ENCODE measurements at places on chromosomes 6 and 20.

DNA sequence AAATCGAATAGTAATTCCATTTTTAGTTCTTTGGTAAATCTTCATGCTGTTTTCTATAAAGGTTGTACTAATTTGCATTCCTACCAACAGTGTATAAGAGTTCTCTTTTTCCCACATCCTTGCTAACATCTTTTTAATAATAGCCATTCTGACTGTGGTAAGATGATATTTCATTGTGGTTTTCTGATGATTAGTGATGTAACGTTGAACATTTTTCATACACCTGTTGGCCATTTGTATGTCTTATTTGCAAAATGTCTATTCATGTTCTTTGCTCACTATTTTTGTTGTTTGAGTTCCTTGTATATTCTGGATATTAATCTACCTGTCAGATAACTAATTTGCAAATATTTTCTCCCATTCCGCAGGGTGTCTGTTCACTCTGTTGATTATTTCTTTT lies 64.5 kb downstream of the LIN28B start:
- no peak for DNase-seq

GRCh38 chr6:99119109-99120031 lies 171.6 kb upstream of the FBXL4 start:
- peak; percentile 41 for DNase-seq

DNA sequence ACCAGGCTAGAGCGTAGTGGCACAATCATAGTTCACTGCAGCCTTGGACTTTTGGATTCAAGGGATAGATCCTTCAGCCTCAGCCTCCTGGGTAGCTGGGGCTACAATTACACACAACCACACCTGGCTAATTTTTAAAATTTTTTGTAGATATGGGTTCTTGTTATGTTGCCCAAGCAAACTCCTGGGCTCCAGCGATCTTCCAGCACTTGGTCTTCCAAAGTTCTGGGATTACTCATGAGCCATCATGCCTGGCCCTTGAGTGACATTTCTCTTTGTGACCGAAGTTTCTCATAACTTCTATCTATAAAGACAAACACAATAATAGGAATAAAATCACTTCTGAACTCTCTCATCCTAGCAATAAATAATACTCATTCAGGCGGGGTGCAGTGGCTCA lies 26.1 kb upstream of the GMPR start:
- DNase-seq, result no peak

- no peak for DNase-seq
These were observed 567.3 kb upstream of the BTBD3 start for GRCh38 chr20:11350126-11351005.

DNA sequence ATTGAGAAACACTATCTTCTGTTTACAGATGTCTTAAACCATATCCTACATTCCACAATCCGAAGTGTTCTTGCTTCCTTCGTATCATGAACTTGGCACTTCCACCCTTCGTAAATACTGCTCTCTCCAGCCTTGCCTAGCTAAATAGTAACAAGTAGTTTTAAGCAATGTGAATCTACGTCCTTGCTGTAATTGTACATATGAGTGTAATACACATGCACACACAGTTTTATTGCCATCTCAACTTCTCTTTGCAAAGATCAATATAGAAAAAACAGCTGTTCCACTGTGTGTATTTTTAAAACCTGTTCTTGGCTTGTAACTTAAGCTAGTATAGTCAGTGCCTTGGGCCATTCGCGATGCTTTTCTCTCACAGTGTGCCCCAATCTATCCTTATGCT lies 1524.7 kb downstream of the GRIK2 start:
- no peak for DNase-seq

DNA sequence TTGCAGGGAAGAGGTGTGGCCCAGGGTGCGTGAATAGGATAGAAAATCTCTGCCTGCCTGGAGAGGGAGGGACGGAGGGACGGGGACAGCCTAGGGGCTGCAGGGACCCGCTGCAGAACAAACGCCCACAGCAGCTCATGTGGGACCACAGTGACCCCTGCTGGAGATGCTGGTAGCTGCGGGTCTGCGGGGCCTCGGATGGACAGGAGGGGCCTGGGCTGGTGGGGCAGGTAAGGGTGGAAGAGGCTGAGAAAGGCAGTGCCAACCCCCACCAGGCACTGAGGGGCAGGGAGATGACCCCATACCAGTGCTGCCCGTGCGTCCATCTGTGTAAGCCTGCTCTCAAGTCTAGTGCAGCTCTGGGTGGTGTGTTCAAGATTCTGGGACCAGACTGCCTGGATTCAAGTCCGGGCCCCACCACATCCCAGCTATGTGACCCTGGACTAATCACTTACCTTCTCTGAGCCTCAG lies 39.4 kb downstream of the KIAA1755 start:
- peak; percentile 54 for DNase-seq

- no peak for DNase-seq
These were observed 293.7 kb upstream of the TCF21 start for GRCh38 chr6:133595111-133595761.

DNA sequence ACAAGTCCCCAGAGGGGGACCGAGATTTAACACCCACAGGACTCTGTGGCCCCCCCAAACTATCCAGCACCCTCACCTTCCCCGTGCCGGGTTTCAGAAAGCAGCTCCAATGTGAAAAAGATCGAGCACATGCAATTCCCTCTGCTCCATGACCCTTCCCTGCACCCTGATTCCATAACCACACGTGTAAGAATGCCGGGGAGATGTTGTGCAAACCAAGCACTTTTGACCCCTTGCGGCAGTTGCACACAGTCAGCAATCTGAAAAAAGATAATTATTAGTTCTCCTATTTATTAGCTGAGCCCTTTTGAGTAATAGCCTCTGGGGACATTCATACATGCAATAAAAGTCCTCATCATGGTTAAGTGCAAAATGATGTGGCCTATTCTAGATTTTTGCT lies 13.0 kb downstream of the FOXQ1 start:
- DNase-seq, result no peak

DNA sequence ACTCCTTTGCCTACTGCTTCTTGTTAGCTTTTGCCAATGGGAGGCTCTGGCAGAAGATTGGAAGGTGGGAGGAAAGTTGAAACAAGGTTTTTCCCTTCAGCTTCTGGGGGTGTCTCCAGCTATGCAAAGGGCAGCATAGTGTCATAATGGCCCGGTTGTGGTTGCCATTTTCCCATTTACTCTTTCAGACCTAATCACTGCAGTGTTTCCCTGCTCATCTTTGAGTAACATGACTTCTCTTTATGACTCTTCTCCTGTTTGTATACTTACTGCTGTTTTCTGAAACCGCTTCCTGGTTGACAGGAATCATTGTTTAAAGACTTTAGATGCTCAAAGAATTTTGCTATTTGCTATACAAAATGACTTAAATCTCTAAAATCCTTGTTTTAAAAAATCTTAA lies 19.9 kb downstream of the NRN1 start:
- DNase-seq, result no peak

DNA sequence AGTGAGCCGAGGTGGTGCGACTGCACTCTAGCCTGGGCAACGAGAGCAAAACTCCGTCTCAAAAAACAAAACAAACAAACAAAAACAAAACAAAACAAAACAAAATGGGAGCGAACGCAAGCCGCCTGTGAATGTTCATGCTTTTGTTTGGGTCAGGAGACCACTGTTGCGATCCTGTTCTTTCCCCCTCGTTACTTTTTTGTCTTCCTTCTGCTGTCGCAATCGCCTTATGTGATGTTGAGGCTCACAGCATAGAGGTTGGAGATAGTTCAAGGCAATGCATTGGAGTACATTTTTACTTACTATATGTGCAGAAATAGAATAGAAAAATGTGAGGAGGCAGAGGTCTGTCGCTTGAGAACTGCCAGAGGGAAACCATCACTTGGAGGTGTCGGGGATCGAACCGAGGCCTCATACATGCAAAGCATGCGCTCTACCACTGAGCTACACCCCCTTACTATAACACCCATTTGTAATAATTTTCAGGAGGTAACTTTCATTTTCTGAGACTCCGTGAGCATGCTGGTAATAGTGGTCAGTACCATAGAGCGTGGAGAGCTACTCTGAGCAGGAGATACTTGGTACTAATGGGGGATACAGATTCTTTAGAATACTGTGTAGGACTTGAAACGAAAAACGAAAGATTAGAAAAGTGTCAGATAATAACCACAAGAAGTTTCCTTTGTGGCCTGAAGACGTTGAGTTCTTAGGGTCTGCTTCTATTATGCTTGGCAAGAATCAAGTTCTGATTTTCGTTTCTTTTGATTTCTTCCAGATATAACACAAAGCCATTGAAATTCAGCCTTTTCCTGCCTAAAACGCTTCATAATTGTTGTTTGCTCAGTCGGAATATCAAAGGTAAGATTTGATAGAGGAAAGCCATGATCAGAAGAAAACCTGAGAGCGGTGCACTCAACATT lies 121.1 kb downstream of the TRIM27 start:
- DNase-seq, result no peak

DNA sequence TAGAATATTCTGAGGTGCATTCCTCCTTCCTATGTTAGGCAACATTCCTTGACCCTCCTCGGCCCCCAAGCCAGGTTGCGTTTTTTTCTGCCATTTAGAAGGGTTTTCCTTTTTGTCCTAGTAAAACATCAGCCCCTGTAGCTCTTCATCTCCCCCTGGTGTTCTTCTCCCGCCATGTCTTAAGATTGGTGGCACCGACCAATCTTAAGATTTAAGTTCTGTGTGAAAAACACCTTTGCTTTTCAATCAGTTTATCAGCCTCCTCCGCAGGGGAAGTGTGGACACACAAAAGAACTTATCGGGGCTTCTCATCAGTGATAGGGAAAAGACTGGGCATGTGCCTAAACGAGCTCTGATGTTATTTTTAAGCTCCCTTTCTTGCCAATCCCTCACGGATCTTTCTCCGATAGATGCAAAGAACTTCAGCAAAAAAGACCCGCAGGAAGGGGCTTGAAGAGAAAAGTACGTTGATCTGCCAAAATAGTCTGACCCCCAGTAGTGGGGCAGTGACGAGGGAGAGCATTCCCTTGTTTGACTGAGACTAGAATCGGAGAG lies 719 bp upstream of the EDN1 start:
- DNase-seq, result peak; percentile 64

DNA sequence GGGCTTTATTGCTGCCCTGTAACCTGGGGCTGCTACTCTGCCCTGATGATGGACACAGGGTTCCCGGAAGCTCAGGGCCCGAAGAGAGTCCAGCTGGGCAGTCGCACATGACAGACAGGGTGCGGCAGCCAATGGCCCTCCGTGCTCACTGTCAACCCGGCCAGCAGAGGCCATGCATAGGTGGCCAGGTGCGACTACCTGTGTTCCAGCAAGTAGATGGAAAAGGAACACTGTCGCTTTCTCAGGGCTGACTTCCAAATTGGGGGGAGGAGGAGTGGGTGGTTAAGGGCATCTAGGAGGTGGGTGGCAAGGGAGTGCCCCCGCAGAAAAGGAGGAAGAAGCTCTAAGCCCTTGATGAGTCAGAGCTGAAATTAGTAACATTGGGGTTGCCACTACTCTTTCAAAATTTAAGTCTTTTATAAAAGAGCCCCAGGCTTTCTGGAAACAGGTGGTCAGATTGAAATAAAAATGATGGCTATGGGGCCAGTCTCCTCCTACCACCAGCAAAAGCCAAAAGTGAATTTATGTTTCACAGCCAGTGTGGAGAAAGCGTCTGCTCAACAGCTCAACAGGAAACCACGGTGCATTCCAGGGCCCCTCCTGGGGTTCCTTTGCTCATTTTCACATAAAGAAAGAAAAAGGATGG lies 2.3 kb upstream of the RAMACL start:
- no peak for DNase-seq

GRCh38 chr6:90644492-90644891 lies 57.6 kb upstream of the MAP3K7 start:
- DNase-seq, result no peak

Measured in CD4-positive, CD25-positive, alpha-beta regulatory T cell (primary cell).